ENCODE measurements at places on chromosomes 2 and 18.

DNA sequence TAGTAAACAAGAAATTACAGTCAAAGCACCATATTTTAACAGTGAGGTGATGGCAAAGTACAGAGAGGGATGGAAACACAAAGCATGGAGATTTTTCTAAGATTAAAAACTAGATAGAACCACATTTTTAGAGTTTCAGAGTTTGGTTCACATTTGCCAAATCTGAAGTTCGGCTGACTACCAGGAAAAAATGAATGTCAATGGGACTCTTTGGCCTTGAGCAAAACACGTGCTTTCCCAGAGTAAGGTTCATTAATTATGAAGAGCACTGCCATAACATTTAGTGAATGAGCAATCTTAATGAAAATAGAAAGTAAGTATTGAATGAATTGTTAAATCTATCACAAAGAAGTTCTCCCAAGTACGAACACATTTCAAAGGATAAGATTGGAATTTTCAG, 571.2 kb upstream of the VRK2 start:
- DNase-seq, result no peak

DNA sequence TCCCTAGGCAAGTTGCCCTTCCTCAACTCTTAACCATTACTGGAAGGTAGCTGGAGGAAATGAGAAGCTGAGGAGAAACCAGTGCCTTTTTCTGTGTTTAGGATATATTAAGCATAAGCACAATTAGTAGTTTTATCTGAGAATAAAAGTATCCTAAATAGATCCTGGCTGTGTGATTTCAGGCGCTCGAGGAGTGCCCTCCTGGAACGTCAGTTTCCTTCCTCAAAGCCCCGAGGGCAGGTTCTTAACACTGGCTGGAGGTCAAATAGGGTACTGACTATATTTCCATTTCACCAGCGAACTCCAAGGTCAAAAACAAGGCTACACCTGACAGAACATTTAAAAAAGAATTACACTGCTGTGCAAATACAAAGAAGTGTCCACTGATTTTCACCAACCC, 1.5 kb upstream of the STON1 start:
- no peak for DNase-seq

- no peak for DNase-seq
These were observed 160.6 kb downstream of the PRKCE start for GRCh38 chr2:45812011-45812500.

- DNase-seq, result no peak
These were observed 18.5 kb downstream of the CHCHD5 start for GRCh38 chr2:112602917-112603316.

DNA sequence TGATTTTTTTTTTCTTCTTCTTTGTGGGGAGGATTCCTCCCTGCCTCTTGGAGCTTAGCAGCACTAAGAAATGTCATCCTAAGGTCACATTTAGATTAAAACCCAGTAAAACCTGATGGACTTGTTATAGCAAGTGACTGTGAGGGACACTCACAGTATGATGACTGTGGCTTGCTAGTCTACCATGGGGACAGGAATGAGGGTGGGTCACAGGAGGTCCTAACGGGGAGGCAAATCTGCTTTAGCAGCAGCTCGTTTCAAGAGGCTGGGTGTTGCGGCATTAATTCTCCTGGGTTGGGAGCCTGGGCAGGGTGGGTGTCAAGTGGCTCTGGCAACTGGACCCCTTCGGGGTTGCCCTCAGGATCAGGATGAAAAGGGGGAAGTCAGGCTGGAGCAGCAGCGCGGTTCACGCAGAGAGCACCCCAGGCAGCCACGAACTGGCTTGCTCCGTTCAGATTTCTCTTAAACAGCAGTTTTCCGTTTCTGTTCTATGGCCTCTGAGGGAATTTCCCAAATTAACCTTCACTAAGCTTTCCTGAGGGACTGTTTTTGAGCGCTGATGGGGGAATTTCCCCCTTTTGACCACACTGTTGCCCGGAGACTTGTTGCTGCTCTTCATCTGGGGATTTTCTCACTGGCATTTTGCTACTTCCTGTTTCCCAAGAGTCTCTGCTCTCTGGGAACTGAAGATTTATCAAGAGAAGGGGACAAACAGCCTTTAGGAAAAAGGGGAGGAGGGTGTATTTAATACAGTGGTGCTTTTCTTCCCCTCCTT, 59.8 kb upstream of the PELI1 start:
- no peak for DNase-seq

GRCh38 chr2:3589086-3589485, 5.8 kb upstream of the COLEC11 start:
- no peak for DNase-seq

DNA sequence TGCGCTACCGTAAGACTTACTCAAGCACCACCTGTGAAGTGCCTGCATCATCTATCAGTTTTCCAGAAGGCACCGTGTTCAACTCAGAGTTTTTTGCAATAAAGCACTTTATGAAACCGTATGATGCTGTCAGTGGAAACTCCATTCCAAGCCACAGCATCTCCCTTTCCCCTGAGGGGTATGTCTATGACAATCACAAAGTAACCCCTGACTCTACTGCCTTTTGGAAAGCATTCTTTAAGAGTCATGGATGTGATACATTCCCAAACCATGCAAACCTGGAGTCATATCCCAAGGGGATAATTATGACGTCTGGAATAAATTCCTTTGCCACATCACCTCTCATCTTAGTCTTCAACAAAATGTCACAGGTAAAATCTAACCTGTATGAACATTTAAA, 39.2 kb downstream of the UNC50 start:
- DNase-seq, result no peak

GRCh38 chr2:3334392-3335345, 42.9 kb downstream of the EIPR1 start:
- DNase-seq, result no peak

GRCh38 chr2:162103443-162104009, 29.5 kb upstream of the DPP4 start:
- DNase-seq, result no peak

DNA sequence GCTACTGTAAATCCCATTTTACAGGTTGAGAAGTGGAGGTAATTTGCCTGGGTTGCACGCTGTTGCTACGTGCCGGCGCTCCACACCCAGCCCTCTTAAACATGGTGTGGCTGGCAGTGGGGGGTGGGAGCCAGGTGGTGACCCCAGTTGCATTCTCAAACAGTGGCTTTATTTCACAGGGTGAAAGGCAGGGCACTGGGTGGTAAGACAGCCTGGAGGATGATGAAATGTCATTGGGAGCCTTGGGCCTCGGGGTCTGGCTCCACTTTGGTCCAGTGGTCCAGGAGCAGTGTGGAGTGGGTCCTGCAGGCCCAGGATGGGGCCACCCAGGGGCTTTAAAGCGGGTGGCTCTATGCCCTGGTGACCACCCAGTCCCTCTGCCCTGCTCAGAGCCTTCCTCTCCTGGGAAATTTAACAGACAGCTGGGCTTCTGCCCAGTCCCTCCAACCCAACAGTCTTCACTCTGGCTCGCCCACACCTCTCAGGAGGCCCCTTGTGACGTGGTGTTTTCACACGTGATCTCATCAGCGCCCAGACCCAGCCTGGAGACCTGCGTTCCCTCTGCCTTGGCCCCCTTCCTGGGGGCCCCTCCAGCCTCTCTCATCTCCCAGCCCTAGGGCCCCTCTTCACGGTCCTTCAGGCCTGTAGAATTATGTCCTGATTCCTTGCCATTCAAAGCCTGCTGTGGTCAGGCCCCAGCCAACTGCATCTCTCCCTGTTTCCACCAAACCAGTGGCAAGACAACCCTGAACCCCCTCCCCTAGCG, 92.5 kb downstream of the INHBB start:
- no peak for DNase-seq

DNA sequence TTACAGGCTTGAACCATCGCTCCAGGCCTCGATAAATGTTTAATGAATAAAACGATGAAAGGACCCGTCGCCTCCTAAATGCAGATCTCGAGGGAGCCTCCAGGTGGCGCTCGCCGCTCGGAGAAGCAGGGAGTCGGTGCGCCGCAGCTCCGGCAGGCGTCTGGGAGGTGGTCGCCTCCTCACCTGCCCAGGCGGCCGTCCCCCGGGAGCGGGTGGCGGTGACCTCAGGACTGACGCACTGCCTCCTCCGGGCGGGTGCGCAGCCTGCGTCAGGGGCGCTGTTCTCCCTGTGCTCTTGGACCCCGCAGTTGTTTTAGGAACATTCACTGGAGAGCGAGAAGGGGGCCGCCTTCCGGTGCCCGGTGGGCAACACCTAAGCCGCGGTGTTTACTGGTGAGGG, 38.6 kb upstream of the POLE4 start:
- DNase-seq, result peak; percentile 67

DNA sequence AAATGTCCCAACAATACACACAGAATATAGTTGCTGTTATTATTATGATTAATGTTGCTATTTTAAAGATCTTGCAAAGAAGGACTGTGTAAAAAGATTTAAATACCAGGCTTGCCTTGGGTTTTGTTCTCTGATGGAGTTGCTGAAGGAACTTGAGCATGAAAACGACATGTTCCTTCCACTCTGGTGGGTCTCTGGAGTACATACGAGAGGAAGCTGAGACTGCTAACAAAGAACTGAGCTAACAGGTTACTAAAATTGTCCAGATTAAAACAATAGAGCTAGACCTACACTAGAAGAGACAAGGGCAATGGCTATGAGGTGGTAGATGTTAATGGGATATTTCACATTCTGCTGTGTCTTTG, 612.2 kb downstream of the TSN start:
- no peak for DNase-seq

GRCh38 chr18:48861181-48861708, 89.5 kb downstream of the SMAD7 start:
- DNase-seq, result no peak

DNA sequence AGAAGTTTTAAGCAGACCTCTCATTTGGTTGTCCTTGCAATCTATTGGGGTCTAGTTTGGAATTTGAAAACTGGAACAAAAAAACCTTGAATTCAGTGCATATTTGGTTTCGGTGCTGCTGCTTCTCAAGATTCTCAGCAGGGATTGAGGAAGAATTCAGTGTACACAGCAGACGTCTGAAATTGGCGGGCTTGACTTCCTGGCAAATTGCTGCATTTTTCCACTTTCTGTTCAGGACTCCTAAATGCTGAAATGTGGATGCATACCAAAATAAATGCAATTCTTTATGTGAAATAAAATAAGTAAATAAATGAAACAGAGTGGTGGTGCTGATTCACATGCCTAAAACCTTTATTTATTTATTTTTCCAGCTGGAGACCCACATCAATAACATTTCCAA, 332.4 kb upstream of the KYNU start:
- no peak for DNase-seq

DNA sequence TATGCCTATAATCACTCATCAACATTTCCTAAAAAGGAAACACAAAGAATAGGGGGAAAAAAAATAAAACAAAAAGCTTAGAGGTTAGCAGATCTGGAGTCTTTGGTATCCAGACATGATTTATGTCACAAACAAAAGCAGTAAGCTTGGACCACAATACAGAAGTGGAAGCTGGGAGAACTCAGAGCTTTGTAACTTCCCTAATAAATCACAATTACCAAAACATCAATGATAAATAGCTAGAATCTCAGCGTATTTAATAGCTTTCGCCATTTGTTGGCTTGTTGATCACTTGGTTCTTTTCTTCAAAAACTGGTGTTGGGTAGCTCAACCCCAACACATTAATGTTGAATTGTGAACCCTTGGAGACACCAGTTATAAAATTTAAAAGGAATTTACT, 392.5 kb downstream of the IRS1 start:
- no peak for DNase-seq

DNA sequence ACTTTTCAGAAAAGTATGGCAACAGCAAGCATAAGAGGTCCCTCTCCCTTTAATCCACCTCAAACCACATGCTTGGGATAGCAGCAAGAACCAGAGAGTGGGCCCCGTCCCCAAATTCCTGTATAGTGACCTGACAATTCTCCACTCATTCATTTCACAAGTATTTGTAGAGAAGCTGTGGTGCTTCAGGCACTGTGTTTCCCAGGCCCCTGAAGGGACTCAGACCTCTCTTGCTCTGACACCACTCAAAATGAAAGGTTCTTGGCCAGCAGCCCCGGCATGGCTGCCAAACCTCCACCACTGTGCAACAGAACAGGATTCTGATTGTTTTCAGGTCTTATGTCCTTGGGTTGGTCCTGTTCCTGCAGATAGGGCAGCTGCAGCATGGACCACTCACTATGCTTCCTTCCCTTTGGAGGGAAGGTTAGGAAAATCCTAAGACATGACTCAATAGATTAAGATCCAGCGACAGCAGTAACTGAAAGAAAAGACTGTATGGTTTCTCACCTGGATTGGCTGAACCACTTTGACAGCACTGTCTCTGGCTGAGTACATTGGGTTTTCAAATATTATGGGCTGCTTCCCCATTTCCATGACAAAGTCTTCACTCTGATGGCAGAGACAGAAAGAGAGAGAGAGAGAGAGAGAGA, 67.6 kb downstream of the DHRS9 start:
- no peak for DNase-seq

GRCh38 chr2:22930781-22931180, 454.2 kb upstream of the KLHL29 start:
- DNase-seq, result no peak

DNA sequence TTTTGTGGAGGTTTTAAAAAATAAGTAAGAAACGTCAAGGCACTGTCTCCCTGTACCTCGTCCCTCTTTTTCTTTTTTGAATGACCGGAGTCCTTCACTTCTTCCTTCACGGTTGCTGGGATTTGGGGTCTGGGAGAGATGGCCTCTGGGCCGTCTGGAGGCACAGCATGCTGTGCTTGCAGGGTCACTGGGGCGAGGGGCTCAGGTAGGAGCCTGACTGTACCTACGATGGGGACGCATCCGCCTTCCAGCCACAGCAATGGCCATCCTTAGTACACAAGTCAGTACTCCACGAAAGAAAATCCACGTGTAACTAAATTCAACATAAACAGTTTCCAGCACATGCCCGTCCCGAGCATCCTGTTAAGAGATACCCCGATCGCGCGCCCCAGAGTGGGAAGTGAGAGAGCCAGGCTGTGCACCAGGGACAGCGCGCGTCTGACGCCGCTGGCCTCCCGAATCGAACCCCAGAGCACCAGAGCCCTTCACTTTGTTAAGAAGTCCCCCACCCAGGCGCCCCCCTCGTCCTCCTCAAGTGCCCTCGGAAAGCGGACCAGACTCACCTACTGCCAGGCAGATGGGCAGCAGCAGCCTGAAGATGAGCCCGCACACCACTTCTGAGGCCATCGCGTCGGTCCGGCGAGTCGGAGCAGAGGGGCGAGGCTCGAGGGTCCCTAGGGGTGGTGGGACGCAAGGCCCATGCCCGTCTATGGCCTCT, 1.2 kb downstream of the PIEZO2 start:
- DNase-seq, result no peak

DNA sequence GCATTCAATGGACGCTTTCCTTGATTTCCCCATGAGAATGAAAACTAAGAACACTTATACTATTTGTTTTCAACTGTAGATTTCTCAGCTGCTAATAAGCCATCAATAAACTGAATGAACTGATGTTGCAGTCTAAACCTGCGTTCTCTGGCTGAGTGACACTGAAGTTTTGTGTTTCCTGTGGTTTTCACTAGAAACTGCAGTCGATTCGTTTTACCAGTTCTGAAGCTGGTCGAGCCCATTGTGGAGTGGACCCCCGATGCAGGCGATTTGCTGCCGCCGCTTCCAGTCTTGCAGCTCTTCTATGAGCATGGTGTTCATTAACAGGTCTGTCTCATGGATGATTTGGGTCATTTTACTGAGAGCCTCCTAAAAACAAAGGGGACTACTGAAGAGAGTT, 50.6 kb upstream of the STAT1 start:
- no peak for DNase-seq

- no peak for DNase-seq
These were observed 33.5 kb upstream of the MAP4K3 start for GRCh38 chr2:39470580-39470979.

Data from neuronal stem cell (in vitro differentiated cells).